T follicular helper cell (primary cell): ENCODE measurements at places on chromosomes 16 and 17.
A peak's percentile ranks its signal among the peaks of the same experiment; 100 is the strongest.

DNA sequence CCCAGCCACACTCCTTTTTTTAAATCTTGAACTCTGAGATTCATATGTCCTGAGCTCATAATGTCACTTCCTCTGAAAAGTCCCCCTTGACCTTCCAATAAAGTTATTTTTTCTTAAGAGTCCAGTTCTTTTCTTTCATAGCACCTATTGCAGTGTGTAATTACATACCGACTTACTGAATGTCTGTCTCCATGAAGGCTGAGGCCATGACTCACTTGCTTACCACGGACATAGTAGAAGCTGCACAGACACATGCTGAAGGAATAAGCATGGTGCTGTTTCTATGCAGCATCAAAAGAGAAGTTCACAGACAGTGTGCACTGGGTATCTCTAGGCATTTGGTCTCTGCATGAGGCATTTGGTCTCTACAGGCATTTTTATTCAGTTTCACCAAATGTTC lies 77.2 kb downstream of the C17orf67 start:
- no peak for DNase-seq

DNA sequence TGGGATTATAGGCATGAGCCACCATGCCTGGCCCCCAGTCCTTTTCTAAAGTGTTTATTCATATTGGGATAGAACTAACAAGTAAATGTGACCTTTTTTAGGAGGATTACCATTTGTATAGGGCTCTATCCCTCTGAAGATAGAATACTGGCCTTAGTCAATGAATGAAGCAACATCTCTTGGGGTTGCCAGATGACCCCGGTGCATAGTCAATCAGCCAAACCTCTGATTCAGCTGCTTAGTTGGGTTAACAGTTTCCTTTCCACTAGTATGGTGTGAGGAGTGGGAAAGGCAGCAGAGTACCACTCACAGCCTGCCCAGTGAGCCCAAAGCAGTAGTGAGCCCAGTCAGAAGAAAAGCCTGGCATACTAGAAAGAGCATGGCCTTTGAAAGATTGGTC lies 94.6 kb upstream of the TBX2 start:
- DNase-seq = no peak

DNA sequence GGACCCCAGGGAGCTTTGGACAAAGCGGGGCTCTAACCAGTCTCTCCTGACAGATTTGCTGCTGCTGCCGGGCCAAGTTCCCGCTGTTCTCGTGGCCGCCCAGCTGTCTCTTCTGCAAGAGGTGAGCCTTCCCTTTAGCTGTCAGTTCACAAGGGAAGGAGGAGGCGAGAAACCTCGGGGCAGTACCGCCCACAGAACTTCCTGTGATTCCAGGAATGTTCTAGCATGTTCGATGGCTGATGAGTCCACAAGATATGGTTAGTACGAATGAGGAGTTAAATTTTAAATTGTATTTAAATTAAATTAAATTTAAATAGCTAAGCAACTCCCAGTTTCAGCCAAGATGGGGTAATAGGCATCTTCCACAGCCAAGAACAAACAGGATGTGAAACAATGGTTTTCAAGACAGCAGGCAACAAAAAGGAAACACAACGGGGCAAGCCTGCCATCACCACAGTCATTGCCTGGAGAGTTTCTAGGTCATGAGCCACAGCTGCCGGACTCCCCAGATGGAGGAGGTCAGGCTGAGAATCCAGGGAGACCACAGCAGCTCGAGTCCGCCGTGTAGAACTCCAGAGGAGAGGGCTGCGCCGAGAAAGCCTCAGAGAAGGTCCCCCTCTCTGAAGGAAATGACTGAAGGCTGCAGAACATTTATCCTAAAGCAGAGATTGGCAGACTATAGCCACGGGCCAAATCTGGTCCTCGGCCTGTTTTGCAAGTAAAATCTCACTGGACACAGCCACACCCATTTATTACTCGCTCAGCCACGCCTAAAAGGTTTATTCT lies 9.5 kb upstream of the TCF25 start:
- no peak for DNase-seq

- DNase-seq = no peak
Observed at GRCh38 chr16:1981398-1981836, at the start of gene NOXO1. TSS of gene NOXO1 (minus strand) at chr16:1981469. CDS start at chr16:1981179, 290 bp downstream.

DNA sequence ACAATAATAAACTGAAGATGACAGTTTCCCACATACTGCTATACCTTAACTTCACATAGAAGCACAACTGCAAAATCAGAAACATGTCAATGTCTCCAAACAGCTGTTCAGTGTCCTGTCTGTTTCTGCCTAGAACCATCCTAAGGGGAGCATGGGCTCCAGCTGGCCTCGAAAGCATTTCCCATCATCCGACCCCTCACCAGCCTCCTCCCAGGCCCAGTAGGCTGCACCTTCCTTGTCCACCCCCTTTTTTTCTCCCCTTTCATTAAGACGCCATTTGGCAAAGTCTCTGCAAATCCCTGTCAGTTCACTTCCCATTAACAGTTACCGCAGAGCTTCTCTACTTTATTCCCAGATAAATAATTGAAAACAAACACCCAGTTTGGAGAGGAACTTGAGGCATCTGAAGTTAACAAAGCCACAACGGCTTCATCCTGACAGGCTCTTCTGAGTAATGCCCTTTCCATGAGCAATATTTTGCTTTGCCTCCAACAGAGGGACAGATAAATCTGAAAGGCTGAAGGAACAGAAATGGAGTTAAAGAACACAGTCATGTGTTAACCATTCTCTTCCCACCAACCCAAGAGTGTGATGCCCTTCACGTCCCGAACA lies 65.3 kb downstream of the SLC39A11 start:
- no peak for DNase-seq

DNA sequence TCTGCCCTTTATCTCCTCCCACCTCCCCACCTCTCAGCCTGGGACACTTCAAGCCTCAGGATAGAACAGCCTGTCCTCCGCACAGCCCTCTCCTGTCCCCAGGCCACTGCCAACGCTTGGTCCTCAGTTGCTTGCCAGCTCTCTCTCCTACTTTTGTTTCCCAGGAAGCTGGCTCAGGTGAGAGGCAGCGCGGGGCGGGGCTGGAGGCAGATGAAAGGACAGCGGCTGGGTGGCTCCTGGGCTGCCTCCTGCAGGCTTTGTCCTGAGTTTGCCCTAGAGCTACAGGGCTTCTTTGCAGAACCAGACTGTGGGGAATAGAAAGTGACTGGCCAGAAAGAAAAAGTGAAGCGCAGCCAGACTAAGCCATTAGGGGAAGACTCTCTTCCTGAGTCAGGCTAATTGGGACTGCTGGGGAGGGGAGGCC lies 48.2 kb upstream of the CDC42EP4 start:
- no peak for DNase-seq

- no peak for DNase-seq
Observed at GRCh38 chr17:17492571-17492970, 3.6 kb downstream of the RASD1 start.

DNA sequence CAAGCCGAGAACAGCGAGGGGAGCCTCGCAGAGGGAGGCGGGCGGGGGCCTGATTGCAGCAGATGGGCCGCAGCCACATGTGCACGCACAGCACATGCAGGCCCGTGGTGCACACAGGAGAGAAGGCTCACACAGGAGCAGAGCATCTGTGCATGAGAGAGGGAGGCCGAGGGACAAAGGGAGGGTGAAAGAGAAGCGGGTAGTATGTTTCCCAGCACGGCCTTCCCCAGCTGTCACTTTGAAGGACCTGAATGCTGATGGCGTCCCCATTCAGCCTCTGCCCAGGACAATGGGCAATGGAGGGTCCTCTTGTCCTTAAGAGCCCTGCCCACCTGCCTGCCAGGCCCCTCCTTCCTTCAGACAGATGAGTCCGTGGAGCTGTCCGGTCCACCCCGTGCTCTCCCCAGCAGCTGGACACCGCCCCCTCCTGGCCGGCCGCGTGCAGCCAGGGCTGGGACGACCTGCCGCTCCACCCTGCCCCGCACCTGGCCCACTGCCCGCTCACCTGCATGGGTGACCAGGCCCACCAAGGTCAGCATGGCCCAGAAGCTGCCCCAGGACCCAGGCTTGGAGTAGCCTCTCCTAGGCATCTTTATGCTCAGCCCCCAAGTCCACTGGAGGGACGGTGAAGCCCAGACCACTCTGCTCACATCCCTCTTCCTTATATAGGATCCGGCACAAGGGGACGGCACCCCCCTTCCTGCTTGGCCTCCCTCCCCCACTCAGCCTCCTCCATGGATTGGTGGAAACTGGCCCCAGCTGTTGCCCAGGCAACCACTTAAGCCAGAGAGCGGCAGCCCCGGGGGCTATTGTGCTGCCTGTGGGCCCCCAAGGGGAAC lies at the start of gene BTBD17:
Gene BTBD17 (minus strand): TSS at position 639 of the 839 bp plus-strand sequence. CDS start 49 bp downstream, at position 590.
- DNase-seq = peak; percentile 21

DNA sequence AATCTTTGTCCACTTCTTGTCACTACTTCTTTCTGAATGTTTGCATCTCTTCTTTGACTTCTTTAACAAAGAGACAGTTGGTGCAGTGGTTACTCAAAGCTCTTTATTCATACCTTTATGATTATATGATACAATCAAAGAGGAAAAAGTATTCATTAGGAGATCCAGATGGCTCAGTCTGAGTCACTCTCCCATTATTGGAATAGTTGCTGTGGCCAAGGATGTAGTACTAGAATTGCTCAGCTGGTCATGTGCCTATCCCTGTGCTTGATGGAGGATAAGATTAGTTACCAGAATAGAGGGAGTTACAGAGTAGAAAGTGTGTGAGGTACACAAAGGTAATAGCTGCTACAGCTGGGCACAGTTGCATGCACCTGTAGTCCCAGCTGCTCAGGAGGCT lies 18.3 kb downstream of the BCAS3 start:
- DNase-seq = no peak

- no peak for DNase-seq
Observed at GRCh38 chr17:17495536-17496188, 533 bp downstream of the RASD1 start.

GRCh38 chr17:76264425-76264754 lies 758 bp upstream of the UBALD2 start:
- no peak for DNase-seq

GRCh38 chr16:75203667-75204409 lies 3.1 kb downstream of the CTRB2 start:
- no peak for DNase-seq

GRCh38 chr17:37789771-37790541 lies 45.1 kb upstream of the HNF1B start:
- no peak for DNase-seq

DNA sequence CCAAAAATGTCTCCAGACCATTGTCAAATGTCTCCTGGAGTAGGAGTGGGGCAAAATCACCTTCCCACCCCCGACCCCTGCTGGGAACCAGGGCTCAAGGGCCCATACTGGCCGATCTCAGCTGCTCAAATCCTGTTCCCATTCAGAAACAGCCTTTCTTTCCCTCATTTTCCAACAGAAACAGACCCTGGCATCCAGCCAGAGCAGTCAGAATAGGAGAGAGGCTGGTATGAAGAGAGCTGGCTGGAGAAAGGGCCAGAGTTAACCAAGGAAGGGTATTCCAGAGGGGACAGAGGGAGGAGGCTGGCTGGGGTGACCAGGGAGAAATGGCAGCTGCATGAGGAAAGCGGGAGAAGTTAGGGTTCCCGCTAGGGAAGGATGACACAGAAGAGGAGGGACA lies 199.1 kb downstream of the XYLT1 start:
- no peak for DNase-seq

- DNase-seq = no peak
Observed at GRCh38 chr17:71633391-71633849, 487.4 kb upstream of the SOX9 start.

DNA sequence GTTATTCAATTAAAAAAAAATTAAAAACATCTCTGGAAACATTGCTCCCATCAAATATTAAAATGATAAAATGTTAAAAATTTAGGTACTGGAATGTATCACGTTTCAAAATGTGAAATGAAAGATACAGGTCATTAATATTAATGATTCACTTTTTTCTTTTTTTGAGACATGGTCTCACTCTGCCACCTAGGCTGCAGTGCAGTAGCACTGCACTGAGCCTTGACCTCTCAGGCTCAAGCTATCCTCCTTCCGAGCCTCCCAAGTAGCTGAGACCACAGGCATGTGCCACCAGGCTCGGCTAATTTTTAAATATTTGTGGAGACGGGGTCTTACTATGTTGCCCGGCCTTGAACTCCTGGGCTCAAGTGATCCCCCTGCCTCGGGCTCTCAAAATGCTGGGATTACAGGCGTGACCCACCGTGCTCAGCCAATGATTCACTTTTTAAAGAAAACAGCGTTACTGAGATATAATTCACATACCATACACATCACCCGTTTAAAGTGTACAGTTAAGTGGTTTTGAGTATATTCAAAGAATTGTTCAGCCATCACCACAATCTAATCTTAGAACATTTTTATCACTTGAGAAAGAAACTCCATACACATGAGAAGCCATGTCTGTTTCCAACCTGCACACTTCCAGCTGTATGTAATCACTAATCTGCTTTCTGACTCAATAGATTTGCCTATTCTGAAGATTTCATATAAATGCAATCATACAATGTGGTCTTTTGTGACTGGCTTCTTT lies 19.1 kb upstream of the NETO2 start:
- DNase-seq = no peak

GRCh38 chr16:50297301-50298074 lies 31.1 kb downstream of the ADCY7 start:
- no peak for DNase-seq

- DNase-seq = no peak
Observed at GRCh38 chr17:48025904-48026501, 11.6 kb downstream of the COPZ2 start.

GRCh38 chr17:48293319-48294019 lies 136.5 kb downstream of the SKAP1 start:
- DNase-seq = no peak

DNA sequence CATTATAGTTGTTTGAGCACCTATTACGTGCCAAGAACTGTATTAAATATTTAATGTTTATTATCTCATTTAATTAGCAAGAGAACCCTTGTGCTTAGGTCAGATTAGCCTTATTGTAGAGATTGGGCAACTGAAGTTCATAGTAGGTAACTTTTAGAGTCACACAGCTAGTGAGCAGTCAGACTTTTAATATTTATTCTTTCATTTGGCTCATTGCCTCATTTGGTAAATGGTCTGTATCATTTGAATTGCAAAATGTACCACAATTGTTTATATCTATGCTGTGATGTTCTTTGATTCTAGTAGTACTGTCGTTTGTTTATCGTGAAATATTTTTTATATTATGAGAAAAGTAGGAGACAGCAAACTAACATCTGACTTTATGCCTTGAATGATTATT lies 7.6 kb downstream of the CLTC start:
- no peak for DNase-seq
